ENCODE measurements at places on chromosomes 5 and 9. TPM values are rescaled to one million over a fixed set of nuclear protein-coding genes. Genes with fewer than 3 reads are reported as not detected.

The ZNF300 gene
- 2.4 TPM for total RNA-seq

The COL5A1 gene
- 30.8 TPM for total RNA-seq

The ADRA1B gene
- total RNA-seq, result 28.4 TPM

The CDH9 gene
- total RNA-seq, result not detected

DNA sequence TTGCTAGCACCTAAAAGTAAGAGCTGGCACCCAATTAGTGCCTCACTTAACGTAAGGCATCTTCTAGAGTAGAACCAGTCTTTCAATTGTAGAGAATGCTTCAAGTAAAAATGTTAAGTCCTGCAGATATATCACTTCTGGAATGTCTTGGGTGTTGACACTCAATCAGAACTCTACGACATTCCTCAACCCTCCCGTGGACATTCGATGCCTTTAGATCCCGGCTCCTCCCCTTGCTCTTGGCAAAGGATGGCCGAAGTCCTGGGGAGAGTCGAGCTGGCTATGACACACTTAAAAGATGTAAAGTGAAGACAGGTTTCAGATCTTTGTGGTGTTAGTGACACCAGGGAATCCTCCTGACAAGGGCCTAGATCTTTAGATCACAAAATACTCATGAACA lies 87.5 kb upstream of the ERCC6L2 start:
- no peak for DNase-seq
